ENCODE measurements at places on chromosomes 3 and 15.
A peak's percentile ranks its signal among the peaks of the same experiment; 100 is the strongest.

GRCh38 chr3:143170676-143171075 is 51.1 kb downstream of the CHST2 start:
- DNase-seq = no peak

DNA sequence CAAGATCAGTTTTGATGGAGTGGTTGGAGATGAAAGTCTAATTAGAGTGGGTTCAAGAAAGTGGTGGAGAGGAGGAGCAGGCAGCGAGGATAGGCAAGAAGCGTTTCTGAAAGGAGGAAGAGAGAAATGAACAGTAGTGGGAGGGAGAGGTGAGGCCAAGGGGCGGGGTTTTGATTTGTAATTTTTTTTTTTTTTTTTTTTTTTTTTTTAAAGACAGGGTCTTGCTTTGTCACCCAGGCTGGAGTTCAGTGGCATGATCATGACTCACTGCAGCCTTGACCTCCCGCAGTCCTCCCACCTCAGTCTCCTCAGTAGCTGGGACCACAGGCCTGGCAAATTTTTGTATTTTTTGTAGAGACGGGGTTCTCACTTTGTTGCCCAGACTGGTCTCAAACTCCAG is 36.6 kb downstream of the MRAS start:
- no peak for DNase-seq

GRCh38 chr3:186986816-186987215 is 56.5 kb downstream of the ST6GAL1 start:
- DNase-seq = no peak

DNA sequence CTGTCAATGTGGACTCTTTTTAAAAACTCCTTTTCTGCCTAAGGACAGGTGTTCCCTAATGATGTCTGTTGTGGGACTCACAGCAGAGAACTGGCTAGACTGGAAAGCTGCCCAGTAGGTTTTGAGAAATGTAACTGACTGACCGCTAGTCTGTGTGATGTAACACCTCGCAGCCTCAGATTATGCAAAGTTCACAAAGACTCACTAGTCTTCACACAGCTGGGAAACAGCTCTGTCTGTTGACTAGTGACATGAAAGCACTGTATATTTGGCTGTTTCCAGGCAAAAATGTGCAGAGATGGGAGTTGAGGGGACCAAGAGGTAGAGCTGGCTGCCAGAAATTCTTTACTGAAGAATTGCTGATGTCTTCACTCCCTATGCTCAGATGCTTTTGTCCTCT is 10.3 kb downstream of the PDZRN3 start:
- DNase-seq = no peak

GRCh38 chr3:13245615-13245978 is 172.4 kb upstream of the IQSEC1 start:
- no peak for DNase-seq

- DNase-seq = no peak
Observed at GRCh38 chr3:88211096-88211890, 61.5 kb downstream of the C3orf38 start.

- DNase-seq = no peak
Observed at GRCh38 chr3:182965861-182966366, 14.4 kb downstream of the DCUN1D1 start.

DNA sequence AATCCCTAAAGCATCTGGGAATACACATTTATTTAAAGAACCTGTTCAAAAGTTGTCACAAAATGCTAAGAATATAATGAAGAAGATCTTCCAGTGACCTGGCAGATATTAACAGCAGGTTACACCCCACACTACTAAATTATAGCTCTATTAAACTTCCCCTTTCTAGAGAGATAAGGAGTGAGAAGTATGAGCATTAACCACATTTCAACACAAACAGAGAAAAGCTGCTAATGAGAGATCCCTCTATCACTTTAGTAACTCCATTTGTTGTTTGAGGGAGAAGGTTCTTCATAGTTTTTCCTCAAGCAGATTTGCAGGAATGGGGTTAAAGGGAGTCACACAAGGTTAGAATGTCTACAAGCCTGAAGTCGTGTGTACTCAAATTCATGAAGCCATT is 3.6 kb downstream of the COL8A1 start:
- no peak for DNase-seq

- DNase-seq = no peak
Observed at GRCh38 chr3:106542101-106542769, 673.4 kb upstream of the CBLB start.

DNA sequence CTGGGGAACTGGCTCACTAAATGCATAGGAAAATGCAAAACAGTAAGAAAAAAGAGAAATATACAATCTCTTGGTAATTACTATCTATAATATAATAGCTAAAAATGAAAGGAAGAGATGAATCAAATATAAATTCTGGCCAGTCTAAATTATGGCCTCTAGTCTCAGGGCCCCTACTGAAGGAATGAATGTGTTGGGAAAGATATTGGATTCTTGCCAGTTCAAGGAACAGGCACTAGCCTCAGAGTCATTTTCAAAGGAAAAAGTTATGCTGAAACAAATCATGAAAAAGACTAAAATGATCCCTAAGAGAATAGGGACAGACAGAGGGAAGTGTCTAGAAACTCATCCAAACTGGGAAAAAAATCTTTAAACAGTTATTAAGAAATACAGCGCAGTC is 62.4 kb downstream of the C3orf80 start:
- no peak for DNase-seq

DNA sequence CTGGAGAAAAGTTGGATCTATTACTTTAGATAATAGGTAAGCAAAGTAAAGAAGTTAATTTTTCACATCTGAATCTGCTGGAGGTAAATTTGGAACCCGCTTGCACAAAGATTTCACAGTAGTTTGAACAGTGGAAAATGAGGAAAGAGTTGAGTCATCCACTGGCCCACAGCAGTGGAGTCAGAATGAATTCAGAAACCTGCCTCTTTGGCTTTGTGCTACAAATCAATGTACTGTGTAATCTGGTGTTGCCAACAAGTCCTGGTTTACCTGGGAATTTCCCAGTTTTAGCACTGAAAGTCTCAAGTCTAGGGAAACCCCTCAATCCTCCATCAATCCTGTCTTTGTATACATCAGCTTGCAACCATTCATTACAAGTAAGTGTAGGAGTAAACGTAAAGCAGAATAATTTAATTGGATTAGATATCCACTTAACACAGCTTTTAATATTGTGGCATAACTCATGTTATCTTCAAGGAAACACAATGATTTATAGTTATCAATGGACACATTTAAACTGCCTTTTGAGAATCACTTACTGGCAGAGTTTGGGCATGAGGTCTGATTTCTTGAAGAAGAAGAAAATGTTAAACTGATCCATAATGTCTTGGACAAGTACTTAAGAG is 100.6 kb downstream of the DCLK3 start:
- DNase-seq = no peak

DNA sequence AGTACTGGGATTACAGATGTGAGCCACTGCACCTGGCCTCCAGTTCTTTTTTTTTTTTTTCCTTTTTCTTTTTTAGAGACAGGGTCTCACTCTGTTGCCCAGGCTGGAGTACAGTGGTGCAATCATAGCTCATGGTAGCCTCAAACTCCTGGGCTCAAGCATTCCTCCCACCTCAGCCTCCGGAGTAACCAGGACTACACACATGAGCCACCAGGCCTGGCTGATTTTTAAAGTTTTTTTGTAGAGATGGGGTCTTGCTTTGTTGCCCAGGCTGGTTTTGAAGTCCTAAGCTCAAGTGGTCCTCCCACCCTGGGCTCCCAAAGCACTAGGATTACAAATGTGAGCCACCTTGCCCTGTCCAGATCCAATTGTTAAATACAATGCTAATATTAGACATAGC is 13.6 kb upstream of the ULK3 start:
- DNase-seq = no peak

GRCh38 chr15:40785814-40786213 is 16.0 kb downstream of the C15orf62 start:
- no peak for DNase-seq

DNA sequence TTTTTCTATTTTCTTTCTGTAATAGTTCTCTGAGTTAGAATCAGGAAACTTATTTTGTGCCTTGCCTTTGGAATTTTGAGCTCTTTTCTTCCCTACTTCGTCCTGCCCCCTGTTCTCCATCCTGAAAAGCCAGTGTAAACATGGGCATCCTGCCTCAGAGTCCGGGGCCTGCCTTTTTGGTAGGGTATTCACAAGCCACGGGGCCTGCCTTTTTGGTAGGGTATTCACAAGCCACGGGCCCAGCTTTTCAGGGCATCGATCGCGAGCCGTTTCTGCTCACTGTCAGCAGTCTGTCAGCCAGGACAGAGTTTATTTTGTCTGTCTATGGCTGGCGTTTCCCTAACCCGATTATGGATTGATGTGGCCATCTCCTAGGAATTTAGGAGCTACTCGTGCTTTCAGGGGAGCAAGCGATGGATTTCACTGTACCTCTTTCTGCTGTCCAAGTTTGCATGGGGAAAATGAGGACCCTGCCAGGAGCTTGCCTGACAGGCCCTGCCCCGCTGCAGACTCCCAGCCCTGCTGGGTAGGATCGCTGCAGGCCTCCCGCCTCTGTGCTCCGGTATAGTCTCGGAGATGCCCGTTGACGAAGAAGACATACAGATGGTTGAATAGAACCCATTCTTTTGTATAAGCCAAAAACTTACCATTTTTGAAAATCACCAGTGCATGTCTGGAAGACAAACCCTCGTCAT is 12.8 kb downstream of the SYNM start:
- no peak for DNase-seq

GRCh38 chr3:189953551-189953950 is 167.1 kb downstream of the P3H2 start:
- DNase-seq = no peak

DNA sequence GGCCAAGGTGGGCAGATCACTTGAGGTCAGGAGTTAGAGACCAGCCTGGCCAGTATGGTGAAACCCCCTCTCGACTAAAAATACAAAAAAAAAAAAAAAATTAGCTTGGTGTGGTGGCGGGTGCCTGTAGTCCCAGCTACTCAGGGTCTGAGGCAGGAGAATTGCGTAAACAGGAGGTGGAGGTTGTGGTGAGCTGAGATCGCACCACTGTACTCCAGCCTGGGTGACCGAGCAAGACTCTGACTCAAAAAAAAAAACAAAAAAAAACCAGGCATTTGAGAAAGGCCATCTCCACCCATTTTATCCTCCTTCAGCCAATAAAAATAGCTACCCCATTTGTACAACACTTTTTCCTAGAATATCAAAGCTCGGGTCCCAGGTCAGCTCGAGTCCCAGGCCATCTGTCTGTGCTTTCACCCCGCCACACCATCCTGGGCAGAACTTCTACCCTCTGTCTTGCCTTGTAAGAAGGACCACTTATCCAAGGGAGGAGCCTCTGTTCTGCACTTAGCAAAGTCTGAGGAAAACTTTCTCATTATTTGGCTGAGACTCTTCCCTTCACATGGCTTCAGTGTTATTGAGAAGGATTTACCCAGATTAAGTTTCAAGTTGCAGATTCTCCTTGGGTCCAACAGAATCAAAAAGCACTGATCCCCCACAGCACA is 99.1 kb downstream of the MESD start:
- no peak for DNase-seq

DNA sequence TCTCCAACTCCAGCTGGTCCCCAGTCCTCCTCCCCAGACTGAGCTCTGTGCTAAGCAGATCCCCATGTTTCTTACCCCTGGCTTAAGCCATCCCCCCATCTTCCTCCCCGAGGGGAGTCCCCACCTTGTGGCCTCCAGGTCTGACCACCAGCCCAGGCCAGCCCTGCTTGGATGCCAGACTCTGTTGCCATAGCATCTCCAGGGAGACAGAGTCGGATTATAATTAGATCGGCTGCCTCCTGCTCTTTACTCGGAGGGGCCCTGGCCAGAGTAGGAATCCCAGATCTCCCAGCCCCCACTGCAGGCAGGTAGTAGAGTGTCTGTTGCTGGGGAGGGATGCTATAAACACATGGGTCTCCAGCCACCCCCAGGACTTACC is 2.4 kb downstream of the KLHDC8B start:
- no peak for DNase-seq

DNA sequence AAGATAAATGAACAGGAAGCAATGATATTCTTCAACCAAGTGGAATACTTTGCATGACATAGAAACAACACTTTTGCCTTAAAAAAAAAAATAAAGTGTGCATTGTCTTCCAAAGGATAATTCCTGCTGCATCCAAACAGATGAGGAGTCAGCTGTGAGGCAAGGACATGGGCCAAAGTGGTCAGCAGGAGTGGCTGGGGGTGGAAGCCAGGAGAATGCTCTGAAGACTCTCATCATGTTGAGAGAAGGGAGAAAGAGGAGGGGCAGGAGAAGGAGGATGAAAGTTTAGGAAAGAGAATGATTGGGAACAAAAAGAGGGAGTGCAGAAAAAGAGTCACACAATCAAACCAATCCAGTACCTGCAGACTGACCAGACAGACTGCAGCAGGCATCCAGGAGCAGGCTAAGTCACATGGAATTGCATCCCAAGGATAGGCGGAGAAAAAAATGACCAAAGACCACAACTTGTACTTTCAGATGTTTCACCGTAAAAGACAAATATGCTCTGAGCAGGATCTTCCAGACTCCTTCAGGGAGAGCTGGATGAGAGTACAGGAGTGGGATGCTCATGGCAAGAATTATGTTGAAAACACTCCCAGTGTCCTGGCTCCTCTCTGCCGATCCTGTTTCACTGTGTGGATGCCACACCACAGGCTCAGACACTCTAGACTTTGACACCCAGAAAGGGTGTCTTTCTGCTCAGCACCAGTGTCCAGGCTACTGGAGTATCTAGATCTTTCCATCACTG is 11.9 kb downstream of the ABI3BP start:
- no peak for DNase-seq

DNA sequence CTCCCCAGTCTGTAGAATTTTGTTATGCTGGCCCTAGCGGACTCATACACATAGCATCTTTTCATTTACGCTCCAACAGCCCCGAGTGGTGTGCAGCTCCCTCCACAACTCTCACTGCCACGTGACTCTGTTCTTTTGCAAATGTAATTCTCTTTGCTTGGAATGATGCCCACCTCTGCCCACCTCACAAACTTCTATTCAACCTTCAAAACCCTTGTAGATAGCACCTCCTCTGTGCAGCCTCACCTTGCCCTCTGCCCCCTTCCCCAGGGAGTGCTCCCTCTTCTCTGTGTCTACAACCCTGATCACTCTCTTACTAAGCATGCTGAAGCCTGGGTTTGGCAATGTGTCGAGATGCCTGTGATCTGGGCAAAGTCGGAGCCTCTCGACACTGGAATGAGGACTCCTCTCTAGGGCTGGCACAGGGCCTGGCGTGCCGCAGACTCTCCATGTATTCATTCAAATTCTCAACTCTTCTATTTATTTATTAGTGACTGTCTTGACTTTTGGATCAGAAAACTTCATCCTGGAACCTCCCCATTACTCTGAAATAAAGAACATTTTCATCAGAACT is 73.5 kb downstream of the MGLL start:
- peak; percentile 48 for DNase-seq

DNA sequence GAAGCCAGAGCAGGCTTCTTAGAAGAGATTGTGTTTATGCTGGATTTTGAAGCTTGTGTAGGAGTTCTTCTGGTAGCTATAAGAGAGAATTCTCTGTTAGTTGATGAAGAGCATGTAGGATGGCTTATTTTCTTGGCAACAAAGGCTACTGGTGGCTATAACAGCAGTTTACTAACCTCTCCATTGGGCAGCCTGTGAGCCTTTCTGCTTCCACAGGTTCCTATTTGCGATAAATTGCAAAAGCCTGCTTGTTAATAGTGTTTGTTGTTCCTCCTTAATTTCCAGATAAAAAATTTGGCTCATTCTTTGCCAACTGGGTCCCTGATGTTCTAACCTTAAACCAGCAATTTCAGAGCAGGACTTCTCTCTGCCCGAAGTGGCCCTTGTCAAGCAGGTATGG is 290.6 kb upstream of the TRIM42 start:
- no peak for DNase-seq

GRCh38 chr3:128033102-128033501 is 19.1 kb upstream of the SEC61A1 start:
- DNase-seq = no peak

GRCh38 chr3:78079514-78079913 is 1039.6 kb downstream of the ROBO2 start:
- no peak for DNase-seq

- DNase-seq = no peak
Observed at GRCh38 chr3:40464339-40465110, 7.4 kb downstream of the RPL14 start.

Data from SJSA1 (cell line).